HFFc6 (cell line): ENCODE measurements at places on chromosomes 7 and 10.

DNA sequence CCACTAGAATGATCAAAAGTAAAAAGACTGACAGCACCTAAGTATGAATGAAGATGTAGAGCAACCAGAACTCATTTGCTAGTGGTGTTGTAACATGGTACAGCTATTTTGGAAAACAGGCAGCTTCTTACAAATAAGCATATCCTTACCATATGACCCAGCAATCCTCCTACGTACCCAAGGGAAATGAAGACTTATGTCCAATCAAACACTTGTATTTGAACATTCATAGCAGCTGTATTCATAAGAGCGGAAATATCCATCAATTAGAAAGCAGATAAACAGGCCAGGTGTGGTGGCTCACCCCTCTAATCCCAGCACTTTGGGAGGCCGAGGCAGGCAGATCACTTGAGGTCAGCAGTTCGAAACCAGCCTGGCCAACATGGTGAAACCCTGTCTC is 53.0 kb downstream of the KLRG2 start:
- no peak for DNase-seq

- DNase-seq = no peak
Measured at GRCh38 chr10:126704649-126705048, 34.2 kb upstream of the C10orf90 start.

DNA sequence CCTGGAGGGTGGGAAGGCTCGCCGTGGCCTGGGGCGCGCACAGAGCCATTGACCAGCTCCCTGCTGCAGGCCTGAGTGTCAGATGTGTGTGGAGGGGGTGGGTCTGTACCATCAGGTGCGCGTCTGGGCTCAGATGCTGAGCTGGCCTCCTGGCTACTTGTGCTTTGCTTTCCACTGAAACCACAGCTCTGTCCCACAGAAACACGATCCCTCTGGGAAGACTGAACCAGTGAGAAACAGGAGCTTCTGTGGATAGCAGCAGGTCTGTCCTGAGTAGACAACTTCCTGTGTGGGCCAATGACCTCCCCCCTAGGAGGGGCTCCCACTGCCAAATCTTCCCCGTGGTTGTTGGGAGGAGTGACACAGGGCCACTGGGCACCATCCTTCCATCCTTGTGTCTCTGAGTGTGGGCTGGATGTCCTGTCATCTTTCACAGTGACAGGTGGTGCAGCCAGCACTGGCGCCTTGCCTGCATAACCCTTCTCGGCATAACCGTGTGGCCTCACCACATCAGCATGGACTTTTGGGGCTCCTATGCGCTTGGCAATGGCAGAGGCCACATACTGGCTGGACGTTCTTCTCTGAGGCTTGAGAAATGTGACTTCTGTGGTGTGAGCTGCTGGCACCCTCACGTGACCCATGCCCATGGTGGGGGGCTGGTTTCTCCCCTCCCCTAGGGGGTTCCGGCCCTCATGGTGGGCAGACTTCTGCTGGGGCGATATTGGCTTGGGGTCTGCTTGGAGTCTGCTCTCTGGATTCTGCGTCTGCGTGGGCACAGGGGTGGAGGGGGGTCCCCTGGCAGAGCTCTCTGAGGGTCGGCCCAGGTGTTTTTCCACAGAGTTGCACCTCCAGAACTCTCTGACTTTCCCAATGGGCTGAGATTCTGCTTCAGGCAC is 245.5 kb upstream of the GRB10 start:
- DNase-seq = no peak

DNA sequence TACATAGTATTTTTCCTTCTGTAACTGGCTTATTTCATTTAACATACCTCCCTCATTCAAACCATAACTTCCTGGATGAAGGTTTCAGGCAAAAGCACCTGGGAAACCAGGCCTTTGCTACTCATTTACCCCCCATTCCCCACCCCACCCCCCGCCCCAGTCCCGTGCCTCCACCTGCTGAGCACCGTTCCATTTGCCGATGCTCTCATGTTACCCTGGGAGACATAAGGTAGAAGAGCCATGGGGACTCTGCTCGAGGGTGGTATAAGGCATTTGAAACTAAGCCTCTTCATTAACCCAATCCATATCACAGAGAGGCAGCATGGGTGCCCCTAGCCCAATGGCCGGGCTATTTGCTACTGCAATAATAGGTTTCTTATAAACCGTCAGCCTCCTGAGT is 22.2 kb upstream of the MCM10 start:
- no peak for DNase-seq

GRCh38 chr7:86600506-86601290 is 43.0 kb upstream of the GRM3 start:
- DNase-seq = no peak

DNA sequence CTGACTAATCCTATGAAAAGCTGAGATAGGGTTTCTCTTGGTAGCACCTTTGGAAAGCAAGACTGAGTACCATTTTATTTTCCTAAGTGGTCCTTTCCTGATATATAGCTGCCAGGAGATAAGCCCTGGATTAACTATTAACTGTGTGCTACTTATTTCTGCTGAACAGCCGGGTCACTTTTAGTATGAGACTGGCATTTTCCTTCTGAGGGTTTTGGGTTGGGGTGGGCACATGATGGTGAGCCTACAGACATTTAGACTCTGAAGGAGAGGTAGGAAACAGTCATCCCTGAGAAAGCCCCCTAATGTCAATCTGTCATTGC is 29.8 kb upstream of the BMPR1A start:
- DNase-seq = no peak

GRCh38 chr7:153433223-153433622 is 619.0 kb upstream of the DPP6 start:
- DNase-seq = no peak

- no peak for DNase-seq
Measured at GRCh38 chr7:1096156-1097119, 8.5 kb downstream of the GPER1 start.

DNA sequence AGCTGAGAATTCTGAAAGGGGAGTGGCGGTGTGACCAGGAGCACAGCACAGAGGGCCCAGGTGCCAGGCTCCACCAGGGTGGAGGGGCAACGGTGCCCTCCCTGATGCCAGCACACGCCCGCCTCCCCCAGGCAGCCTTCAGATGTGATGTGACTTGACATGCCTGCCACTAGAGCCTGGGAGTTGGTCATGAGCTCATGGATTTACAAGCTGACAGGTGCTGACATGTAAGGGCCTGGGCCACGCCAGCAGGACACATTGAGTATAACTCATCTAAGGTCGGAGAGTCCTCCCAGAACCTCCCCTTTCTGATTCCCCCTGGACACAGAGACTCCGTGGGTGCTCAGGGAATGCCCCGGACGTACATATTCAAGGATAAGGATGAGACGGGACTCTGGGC is 74.2 kb downstream of the LSM5 start:
- DNase-seq = no peak

- DNase-seq = no peak
Measured at GRCh38 chr7:67343114-67343513, 346.5 kb downstream of the TYW1 start.

- DNase-seq = no peak
Measured at GRCh38 chr7:15922002-15922401, 235.5 kb upstream of the MEOX2 start.

GRCh38 chr7:105794741-105795729 is 81.4 kb downstream of the ATXN7L1 start:
- DNase-seq = peak; percentile 63

DNA sequence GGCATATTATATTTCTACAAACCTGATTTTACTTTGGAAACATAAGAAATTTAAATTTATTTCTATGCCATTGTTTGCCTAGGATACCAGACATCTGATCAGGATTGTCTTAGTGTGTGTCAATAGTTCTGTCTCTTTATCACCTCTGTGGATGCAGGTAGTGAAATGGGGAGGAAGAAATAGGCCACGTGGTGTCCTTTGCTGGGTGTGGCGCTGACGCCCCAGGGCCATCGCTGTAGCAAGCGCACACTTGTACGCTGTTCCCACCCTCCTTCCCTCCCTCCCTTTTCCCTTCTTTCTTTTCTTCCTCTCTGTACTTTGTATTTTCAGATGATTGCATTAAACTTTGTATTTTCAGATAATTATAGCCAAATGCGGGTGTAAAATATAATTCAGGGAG is 5.0 kb downstream of the DOCK1 start:
- no peak for DNase-seq
